ENCODE measurements at places on chromosomes 1 and 21.

DNA sequence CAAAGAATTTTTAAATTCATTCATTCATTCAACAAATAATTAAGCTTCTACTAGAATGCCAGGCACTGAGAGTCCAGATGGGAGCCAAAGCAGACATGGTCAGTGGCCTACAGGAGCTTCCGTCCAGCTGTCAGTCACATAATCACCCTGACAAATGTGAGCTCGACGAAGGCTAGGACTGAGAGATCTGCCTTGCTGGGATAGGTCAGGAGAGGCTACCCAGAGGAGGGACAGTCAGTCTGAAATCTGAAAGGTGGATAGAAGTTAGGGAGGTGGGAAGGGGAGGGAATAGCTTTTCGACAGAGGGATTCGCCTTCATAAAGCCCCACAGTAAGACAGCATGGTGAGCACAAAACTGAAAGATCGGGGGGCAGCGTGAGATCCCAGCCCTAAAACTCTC lies 8.3 kb downstream of the EPHX1 start:
- DNase-seq = no peak

DNA sequence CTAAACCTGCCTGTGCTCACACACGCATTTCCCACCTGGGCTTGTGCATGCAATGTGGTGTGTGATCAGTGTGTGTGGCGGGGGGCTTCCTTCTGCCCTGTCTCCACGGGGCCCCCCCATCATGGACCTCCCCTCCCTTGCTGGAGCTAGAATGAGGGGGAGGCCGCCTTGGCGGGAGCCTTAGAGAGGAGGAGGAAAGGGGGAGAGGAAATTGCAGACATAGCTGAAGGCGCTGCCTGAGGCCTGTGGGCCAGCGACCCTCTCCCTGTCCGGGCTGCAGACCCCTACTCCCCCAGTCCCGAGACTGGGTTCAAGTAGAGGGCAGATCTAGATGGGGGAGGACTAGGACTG lies 883 bp upstream of the EVA1B start:
- no peak for DNase-seq

DNA sequence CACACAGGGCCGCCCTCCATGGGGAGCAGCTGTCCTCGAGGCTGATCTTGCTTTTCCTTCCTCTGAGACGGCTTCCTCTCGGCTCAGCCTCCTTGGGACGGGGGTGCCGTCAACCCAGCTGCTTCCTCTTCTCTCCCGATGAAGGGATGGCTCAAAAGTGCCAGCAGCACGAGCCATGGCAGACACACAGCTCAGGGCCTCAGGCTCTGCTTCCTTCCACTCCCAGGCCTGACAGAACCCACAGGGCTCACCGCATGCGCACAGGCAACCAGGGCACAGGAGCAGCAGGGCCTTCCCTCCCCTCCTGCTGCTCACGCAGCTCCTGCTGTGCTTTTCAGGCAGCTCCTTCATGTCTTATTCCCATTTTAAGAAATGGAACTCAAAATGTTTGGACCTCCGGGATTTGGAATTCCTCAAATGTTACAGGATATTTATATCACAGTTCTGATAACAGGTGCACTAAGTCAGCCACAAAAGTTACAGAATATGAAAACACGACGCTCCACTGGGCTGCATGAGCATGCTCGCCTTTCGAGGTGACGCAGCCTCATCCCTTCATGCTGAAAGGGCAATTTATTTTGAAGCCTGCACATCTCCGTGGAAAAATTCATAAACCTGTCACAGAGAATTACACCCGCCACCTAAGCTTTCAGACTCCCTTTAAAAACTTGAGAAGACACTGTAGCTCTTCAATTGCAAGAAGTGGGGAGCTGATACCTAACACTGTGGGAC lies 84.4 kb downstream of the HSF2BP start:
- DNase-seq = no peak

DNA sequence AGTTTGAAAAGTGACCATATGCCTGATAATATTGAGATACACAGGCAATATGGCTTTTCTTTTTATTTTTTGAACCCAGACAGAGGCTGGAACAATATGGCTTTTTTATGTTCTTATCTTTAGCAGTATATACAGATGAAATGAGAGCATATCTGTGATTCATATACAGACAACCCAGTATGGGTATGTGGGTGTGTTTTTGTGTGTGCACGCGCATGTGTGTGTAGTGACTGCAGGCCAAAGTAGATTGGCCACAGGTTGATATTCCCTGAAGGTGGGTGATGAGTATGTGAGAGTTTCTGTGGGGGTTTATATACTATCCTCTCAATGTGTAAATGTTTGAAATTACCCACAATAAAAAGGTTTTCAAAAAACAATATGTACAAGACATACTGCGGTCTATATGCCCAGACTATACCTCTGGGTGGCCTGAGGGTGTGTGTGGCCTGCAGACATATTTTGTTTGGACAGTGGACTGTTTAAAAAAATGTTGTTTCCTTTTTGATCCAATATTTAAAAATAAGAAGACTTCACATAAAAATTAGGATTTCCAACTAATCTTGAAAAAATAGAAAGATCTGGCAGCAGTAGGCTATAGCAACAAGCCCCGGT lies 26.3 kb upstream of the TIAM1 start:
- no peak for DNase-seq
